ENCODE measurements at places on chromosomes 2 and 18. TPM values are rescaled to one million over a fixed set of nuclear protein-coding genes. Genes with fewer than 3 reads are reported as not detected.
A peak's percentile ranks its signal among the peaks of the same experiment; 100 is the strongest.

GRCh38 chr2:70767699-70768589 is at the start of gene ADD2:
Gene ADD2, minus strand, starts transcription at chr2:70768200. Its CDS starts 61,792 bp downstream, at chr2:70706408.
- DNase-seq, result peak; percentile 79
- peak within 1 kb of the TSS; percentile 84 for H3K27ac ChIP-seq
- H3K4me1 ChIP-seq, result peaks cover 9% of the 10 kb centered on the region
- H3K27me3 ChIP-seq, result peaks cover 30% of the 10 kb centered on the region
- H3K36me3 ChIP-seq, result no peaks in the 10 kb centered on the region

DNA sequence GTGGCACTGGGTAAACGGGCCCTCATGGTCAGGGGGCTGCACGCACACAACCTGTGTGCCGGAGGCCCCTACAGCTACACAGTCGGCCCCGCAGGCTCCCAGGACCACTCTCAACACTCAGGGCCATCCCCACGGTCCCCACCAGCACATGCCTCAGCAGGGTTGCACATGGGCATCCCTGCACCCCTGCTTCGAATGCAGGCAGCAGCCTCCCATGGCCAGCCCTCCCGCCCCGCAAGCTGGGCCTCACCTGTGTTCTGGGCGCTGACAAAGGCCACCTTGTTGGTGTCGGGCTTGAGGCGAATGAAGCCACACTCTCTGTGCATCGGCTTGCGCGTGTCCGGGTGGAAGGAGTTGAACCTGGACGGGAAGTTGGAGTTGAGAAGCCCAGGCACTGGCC is 34.2 kb downstream of the THAP4 start:
- H3K36me3 ChIP-seq, result peaks cover 22% of the 10 kb centered on the region
- H3K4me1 ChIP-seq, result no peaks in the 10 kb centered on the region
- no peak overlapping the region for H3K4me3 ChIP-seq
- no peak overlapping the region for H3K27ac ChIP-seq
- DNase-seq, result no peak
- no peaks in the 10 kb centered on the region for H3K27me3 ChIP-seq

DNA sequence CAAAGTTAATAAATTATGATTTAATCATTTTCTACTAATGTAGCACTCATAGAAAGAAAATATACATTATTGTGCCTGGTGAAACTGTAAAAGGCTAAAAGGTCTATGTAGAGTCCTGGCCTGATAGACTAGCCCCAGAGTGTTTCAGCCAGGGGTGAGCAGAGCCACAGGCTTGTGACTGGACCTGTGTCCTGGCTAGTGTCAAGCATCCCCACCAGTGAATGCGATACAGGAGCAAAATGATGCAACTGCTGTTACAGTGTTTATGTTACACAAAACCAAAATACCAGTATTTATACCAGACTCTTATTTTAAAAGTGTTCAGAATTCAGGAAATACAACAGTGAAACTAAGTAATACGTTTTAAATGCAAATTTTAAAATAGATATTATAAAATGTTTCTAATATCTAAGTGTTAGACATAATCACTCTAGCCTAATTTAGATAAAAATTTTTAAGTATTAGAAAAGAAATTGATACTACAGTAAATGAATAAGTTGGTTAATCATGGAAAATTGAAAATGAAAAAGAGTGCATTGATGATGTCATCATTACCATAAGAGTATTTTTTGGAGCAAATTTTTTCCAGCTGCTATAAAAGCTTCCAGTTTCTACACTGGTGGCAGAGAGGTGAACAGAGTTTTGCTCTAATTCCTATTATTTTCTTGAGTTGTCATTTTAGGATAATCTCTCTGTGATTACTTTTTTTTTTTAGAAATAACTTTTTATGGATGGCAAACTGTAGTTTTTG is 6.2 kb upstream of the TSPYL6 start:
- no peaks in the 10 kb centered on the region for H3K36me3 ChIP-seq
- H3K27ac ChIP-seq, result no peak overlapping the region
- H3K4me3 ChIP-seq, result no peak overlapping the region
- no peak for DNase-seq

DNA sequence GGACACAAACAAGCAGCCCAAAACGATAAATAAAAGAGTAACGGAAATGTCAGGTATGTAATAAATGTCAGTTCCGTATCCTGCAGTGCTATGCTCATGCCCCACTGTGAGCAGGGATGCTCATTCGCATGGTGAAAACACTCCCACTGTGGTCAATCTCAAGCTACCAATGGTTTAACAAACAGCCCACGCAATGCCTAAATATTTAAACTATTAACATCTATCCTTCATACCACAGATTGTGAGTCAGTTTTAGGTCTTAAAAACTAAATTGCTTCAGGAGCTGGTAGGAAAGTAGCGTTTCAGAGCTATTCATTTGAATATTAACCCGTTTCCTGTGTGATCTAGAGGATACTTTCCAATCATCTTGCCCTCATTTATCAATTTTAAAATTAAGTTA is 207.4 kb downstream of the TCF4 start:
- DNase-seq, result no peak
- H3K27me3 ChIP-seq, result no peaks in the 10 kb centered on the region
- H3K27ac ChIP-seq, result no peak overlapping the region
- H3K4me1 ChIP-seq, result peaks cover 2% of the 10 kb centered on the region
- no peak overlapping the region for H3K4me3 ChIP-seq

DNA sequence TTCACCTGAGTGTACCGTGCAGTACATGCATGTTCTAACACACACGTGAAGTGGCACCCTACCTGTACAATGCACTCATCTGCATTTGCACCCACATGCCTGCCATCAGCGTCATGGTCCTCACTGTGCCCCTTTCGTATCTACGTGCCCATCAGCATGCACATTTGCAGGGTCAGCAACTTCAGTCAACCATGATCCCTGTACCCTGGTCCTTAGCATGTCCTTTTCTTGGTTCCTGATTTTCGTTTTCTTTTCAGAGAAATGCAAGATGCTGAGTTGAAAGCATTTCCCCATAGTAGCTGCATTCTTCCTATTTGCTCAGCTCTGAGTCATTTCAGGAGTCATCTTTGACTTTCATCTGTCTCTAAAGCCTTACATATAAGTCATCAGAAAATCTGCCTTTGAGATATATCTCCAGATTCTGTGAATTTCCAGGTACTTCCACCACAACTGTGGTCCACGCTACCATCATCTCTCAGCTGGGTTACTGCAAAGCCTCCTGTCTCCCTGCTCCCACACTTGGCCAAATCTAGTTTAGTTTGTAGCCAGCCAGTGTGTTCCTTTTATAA is 14.7 kb upstream of the PUM2 start:
- no peak overlapping the region for H3K4me3 ChIP-seq
- no peaks in the 10 kb centered on the region for H3K36me3 ChIP-seq
- peaks cover 17% of the 10 kb centered on the region for H3K4me1 ChIP-seq
- DNase-seq, result peak; percentile 81
- H3K27me3 ChIP-seq, result peaks cover 14% of the 10 kb centered on the region

GRCh38 chr18:9724797-9725585 is 16.9 kb downstream of the RAB31 start:
- H3K27me3 ChIP-seq, result peaks cover 6% of the 10 kb centered on the region
- H3K36me3 ChIP-seq, result no peaks in the 10 kb centered on the region
- H3K4me1 ChIP-seq, result no peaks in the 10 kb centered on the region

GRCh38 chr2:164868563-164869419 is 27.2 kb upstream of the COBLL1 start:
- no peak overlapping the region for H3K4me3 ChIP-seq
- H3K4me1 ChIP-seq, result no peaks in the 10 kb centered on the region
- no peak overlapping the region for H3K27ac ChIP-seq

- H3K36me3 ChIP-seq, result no peaks in the 10 kb centered on the region
- no peaks in the 10 kb centered on the region for H3K27me3 ChIP-seq
- no peak overlapping the region for H3K4me3 ChIP-seq
- DNase-seq, result no peak
- H3K4me1 ChIP-seq, result peaks cover 9% of the 10 kb centered on the region
Observed at GRCh38 chr18:79805211-79805887, 7.6 kb downstream of the KCNG2 start.

The TCF7L1 gene
- total RNA-seq, result not detected

The IHH gene
- total RNA-seq, result not detected

The NETO1 gene
- total RNA-seq, result not detected

The PXDN gene
- 0.58 TPM for total RNA-seq

GRCh38 chr2:17752892-17753802 is 463 bp downstream of the SMC6 start:
- peaks cover 9% of the 10 kb centered on the region for H3K36me3 ChIP-seq
- H3K27ac ChIP-seq, result peak overlapping the region; percentile 74
- H3K4me3 ChIP-seq, result peak overlapping the region; percentile 97
- no peaks in the 10 kb centered on the region for H3K27me3 ChIP-seq
- peaks cover 26% of the 10 kb centered on the region for H3K4me1 ChIP-seq
- peak; percentile 48 for DNase-seq

DNA sequence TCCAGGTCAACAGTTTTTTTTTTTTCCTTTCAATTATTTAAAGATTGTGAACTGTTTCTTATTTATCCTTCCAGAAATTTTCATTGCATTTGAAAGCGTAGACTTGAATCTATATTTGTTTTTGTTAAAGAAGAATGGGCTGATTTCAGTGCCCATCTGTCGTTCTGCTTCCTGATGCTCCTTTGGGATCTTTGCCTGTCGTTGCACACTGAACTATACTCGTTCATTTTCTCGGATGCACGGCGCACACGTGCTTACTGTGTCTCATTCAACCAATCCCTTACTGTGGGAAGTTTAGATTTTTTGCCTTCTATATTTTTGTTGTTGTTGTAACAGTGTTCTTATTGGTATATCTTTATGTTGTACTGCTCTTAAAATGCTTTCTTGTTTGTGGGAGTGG is 149.7 kb downstream of the VAPA start:
- H3K27ac ChIP-seq, result no peak overlapping the region
- no peaks in the 10 kb centered on the region for H3K4me1 ChIP-seq
- no peak overlapping the region for H3K4me3 ChIP-seq
- peaks cover 1% of the 10 kb centered on the region for H3K27me3 ChIP-seq
- no peaks in the 10 kb centered on the region for H3K36me3 ChIP-seq
- DNase-seq, result no peak

The FRZB gene
- total RNA-seq, result not detected

GRCh38 chr2:228613133-228613850 is 431.8 kb upstream of the SPHKAP start:
- no peaks in the 10 kb centered on the region for H3K27me3 ChIP-seq
- no peak overlapping the region for H3K4me3 ChIP-seq
- peak; percentile 3 for DNase-seq
- no peak overlapping the region for H3K27ac ChIP-seq

The CCDC141 gene
- 6.5 TPM for total RNA-seq

The SERPINB3 gene
- not detected for total RNA-seq

DNA sequence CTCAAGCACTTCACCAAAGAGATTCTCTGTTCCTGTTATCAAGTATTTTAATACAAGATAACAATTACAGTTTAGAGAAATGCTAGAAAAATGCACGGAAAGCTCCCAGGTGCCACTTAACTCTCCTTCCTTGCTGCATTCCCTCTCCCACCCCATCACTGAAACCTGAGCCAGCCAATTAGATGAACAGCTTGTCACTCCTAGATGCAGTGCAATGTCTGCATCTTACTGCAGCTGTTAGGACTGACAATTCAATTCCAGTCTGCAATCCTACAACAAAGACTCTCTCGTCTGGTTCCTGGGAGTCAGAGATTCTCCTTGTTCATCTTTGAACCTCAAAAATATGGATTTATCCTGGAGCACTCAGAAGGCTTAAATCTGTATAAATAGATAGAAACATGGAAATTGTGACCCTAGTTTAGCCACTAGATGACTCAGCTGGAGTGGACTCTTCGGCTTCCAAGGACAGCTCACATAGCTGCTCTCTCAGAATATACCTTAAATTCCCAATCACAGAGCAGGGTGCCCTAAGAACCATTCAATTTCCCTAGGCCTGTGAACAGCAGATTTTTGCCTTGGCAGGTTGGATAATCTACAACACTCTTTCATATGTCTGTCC is 311.1 kb downstream of the NRXN1 start:
- no peak overlapping the region for H3K4me3 ChIP-seq
- no peak overlapping the region for H3K27ac ChIP-seq
- H3K36me3 ChIP-seq, result no peaks in the 10 kb centered on the region
- no peak for DNase-seq

The CIB4 gene
- total RNA-seq, result not detected

DNA sequence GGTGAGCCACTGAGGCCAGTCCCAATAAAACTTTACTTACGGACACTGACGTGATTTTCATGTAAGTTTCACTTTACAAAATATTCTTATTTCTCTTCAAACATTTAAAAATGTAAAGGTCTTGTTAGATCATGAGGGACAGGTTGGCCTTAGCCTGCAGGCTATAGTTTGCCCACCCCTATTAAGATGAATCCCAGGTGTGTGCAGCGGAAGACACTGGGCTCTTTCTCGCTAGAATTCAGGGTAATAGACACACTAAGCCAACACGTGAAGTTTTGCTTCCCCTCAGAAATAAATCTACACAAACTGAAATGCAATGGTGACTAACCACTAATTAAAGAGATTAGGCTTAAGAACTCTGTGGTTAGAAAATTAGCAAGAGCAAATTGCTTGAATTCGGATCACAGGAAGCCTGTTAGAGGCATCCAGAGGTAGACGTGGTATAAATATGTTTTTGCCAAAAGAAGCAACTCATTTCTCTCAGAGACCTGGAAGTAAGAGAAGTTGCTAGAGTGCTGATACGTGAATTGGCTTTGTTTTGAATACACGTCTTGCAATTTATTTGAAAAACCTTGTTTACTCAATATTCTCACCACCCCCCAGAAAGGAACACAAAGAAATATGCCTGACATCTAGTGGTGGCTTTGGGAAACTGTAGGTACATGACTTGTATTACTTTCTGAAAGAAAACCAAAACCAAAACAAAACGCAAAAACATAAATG is 151.6 kb downstream of the DTNB start:
- peak; percentile 55 for DNase-seq
- H3K27me3 ChIP-seq, result no peaks in the 10 kb centered on the region
- peak overlapping the region; percentile 28 for H3K4me3 ChIP-seq
- H3K4me1 ChIP-seq, result peaks cover 12% of the 10 kb centered on the region
- peak overlapping the region; percentile 86 for H3K27ac ChIP-seq

DNA sequence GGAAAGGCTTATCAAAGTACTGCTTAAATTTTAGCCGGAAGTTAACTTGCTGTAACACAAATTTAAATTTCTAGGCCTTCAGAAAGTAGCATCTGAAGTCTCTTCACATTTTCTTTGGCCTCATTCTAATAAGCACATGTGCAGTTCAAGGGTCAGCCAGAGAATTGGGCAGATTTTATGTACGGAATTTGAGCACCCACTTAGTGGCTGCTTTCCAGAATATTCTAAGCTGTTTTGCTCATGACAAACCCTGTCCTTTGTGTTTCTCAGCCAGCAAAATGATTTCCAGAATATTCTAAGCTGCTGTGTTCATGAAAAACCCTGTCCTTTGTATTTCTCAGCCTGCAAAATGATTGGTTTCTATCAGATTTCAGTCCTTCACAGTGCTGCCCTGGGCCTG is 225.0 kb upstream of the DOK6 start:
- no peaks in the 10 kb centered on the region for H3K4me1 ChIP-seq
- DNase-seq, result no peak
- no peaks in the 10 kb centered on the region for H3K36me3 ChIP-seq
- no peak overlapping the region for H3K27ac ChIP-seq
- H3K27me3 ChIP-seq, result no peaks in the 10 kb centered on the region

GRCh38 chr18:75418293-75419005 is 9.1 kb downstream of the SMIM21 start:
- H3K27ac ChIP-seq, result no peak overlapping the region
- H3K4me1 ChIP-seq, result no peaks in the 10 kb centered on the region
- H3K27me3 ChIP-seq, result peaks cover 6% of the 10 kb centered on the region

- H3K4me1 ChIP-seq, result no peaks in the 10 kb centered on the region
- H3K36me3 ChIP-seq, result no peaks in the 10 kb centered on the region
- H3K27ac ChIP-seq, result no peak overlapping the region
- DNase-seq, result no peak
- no peaks in the 10 kb centered on the region for H3K27me3 ChIP-seq
Observed at GRCh38 chr2:8600456-8600855, 81.4 kb upstream of the ID2 start.

Measured in activated CD8-positive, alpha-beta T cell treated with anti-CD3 and anti-CD28 coated beads for 36 hours (primary cell).